Psoas muscle (tissue), 8 donors: ENCODE measurements at places on chromosomes 6 and 20. TPM values are rescaled to one million over a fixed set of nuclear protein-coding genes. Genes with fewer than 3 reads are reported as not detected.

The ENPP1 gene
- 1.2 TPM for polyA plus RNA-seq

The PSORS1C1 gene
- polyA plus RNA-seq, result not detected

The CD83 gene
- polyA plus RNA-seq, result 0.27 TPM

The NHSL1 gene
- polyA plus RNA-seq, result 0.34 TPM

The HDGFL1 gene
- not detected for polyA plus RNA-seq

The SLC4A11 gene
- polyA plus RNA-seq, result 0.10 TPM

The HLA-DRB5 gene
- 0.25 TPM for polyA plus RNA-seq

The C20orf202 gene
- 0.10 TPM for polyA plus RNA-seq

The SLC26A8 gene
- polyA plus RNA-seq, result not detected

The HSPA1L gene
- 0.86 TPM for polyA plus RNA-seq

The BHLHE23 gene
- polyA plus RNA-seq, result not detected

DNA sequence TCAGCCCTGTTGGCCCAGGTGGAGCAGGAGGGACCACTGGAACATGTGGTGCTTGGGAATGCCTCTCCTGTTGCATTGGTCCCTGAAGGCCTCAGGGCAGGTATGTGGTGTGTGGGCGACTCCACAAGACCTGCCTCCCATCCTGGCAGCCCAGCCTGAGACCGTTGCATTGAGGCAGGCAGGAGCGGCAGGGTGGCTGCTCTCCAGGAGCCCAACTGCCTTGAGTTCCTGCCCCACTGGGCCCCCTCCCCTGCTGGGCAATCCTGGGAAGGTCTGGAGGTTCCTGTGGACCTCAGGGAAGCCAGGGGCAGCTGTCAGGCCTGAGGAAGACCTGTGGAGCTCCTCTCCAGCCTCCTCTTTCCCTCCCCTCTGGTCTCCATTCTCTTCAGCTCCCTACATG is 19.8 kb downstream of the MAVS start:
- DNase-seq, result no peak

GRCh38 chr6:56380476-56380875 is 133.1 kb upstream of the COL21A1 start:
- DNase-seq, result no peak

- peak; percentile 94 for DNase-seq
Observed at GRCh38 chr20:34825530-34826362, at the start of gene NCOA6. TSS of gene NCOA6 (minus strand) at chr20:34825651. CDS start at chr20:34782355, 43,296 bp downstream.

DNA sequence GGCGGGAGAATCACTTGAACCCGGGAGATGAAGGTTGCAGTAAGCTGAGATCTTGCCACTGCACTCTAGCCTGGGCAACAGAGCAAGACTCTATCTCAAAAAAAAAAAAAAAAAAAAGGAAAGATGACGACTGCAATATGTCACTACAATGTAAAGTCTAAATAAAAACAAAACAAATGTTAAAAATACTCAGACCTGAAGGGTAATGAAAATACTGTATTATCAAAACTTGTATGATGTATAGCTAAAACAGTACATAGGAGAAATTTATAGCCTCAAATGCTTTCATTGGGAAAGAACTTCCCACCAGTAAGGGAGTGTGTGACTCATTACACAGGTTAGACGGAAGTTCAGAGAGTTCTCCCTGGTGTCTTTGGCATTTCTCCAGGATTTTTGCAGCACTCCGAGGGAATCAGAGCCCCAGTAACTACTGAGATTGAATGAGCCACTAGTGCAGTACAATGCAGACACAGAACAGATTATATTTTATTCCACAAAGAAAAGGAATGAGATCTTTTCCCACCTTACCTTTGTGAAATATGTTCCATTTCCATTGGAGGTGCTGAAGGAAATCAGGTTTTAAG is 12.5 kb upstream of the RALGAPB start:
- no peak for DNase-seq

DNA sequence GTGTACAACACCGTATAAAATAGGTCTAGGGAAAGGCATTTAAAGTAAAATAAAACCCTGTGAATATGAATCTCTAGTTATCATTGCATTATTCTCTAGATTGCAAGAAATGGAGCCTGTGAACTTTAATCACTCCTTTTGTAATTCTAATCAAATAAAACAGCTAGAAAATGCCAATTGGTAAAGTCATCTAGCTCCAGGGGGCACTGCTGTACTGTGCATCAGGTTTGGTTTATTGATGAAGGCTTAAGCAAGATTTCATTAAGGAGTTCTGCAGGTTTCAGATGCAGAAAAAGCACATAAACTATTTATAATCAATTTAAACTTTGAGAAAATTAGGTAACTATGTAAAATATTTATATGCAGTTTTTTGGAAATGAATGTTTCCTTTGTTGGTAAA is 645.0 kb downstream of the PHF3 start:
- DNase-seq, result no peak

- DNase-seq, result no peak
Observed at GRCh38 chr20:1207293-1207878, 4.1 kb downstream of the C20orf202 start.

- DNase-seq, result no peak
Observed at GRCh38 chr20:8413691-8414090, 281.6 kb downstream of the PLCB1 start.

DNA sequence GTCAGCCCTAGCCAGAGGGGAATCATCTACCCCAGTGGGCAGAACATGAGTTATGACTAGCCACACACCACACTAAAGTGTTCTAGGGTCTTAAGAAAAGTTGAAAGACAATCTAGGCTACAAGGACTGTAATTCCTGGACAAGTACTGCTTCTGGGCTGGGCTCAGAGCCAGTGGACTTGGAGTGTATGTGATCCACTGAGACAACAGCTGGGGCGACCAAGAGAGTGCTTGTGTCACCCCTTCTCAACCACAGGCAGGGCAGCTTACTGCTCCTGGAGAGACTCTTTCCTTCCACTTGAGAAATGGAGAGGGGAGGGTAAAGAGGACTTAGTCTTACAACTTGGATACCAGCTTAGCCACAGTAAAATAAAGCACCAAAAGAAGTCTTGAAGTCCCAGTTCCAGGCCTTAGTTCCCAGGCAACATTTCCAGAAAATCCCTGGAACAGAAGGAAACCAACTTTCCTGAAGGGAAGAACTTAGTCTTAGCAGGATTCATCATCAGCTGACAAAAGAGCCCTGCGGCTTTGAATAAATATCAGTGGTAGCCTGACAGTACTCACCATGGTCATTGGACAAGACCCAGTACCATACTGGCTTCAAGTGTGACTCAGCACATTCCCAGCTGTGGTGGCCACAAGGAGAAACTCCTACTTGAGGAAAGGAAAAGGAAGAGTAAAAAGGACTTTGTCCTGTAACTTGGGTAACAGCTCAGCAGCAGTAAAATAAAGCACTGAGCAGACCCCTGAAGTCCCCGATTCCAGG is 355.1 kb upstream of the ADGRB3 start:
- no peak for DNase-seq

GRCh38 chr20:61682996-61683681 is 382.5 kb downstream of the TAF4 start:
- no peak for DNase-seq

DNA sequence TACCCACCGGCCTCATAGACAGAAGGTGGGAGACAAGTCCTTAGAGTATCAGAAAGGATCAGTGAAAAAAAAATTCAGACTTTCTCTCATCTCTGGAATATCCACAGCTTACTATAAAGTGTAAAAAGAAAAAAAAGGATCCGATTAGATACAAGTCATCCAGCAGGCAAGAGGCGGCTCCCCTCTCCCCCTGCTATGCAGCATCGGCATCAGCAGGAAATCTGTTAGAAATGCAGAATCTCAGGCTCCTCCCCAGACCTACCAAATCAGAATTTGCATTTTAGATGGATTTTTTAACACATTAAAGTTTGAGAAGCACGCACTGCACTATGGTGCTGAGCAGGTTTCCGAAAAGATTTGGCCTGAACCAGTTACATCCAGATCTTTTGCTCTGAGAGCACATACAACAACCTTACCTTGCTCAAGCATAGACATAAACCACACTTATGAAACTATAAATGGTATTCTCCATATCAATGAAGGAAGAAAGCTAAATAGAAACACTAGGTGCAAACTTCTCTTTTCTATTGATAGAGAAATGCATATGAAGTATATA is 117.0 kb upstream of the POU3F2 start:
- DNase-seq, result no peak

DNA sequence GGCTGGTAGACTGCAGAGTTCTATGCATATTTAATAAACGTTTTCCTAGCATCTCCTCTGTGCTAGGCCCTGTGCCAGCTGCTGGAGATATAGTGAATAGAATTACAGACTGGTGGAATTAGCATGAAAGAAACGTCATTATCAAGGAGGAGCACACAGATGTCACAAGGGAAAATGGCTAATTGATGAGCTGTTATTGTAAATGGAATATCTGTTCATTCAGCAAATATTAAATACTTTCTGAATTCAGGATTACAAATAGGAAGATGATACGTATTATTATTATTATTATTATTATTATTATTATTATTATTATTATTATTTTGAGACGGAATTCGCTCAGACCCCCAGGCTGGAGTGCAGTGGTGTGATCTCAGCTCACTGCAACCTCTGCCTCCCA is 1.2 kb downstream of the AAR2 start:
- DNase-seq, result no peak

DNA sequence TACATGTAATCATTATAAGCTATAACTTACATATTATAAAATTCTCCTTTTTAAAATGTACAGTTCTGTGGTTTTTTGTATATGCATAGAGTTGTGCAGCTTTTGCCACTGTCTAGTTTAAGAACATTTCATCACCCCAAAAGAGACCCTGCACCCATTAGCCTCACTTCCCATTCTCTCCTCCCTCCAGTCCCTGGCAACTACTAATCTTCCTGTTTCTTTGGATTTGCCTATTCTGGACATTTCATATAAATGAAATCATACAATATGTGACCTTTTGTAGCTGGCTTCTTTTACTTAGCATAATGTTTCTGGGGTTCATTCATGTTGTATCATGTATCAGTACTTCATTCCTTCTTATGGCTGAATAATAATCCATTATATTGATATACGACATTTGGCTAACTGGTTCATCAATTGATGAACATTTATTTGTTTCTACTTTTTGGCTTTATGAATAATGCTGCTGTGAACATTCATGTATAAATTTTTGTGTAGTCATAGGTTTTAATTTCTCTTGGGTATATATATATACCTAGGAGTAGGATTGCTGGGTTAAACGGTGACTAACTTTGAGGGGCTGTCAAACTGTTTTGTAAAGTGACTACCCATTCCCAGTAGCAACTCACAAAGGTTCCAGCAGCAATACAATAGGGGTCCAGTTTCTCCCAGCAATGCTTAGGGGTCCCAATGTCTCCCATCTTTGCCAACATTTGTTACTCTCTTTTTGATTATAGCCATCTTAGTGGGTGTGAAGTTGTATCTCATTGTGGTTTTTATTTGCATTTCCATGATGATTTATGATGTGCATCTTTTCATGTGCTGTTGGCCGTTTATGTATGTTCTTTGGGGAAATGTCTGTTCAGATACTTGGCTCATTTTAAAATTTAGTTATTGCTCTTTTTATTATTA is 10.7 kb downstream of the PTPRA start:
- DNase-seq, result no peak

DNA sequence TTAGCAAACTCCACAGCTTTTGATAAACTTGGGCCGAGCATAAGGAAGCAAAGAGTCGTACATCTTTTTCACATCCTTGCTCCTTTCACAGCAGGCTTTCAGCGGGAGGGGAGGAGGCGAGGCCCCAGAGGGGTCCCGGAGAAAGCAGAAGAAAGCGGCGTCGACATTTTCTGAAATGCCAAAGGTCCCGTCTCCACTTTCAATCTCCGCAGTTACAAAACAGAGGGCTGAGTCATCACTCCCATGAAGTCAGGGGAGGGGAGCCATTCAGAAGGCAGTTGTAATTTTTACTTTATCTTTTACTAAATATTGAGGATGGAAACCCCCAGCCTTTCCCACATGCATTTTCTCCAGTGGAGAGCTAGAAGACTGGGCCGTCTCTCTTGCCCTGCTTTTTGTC is 174.2 kb upstream of the THBS2 start:
- DNase-seq, result no peak

DNA sequence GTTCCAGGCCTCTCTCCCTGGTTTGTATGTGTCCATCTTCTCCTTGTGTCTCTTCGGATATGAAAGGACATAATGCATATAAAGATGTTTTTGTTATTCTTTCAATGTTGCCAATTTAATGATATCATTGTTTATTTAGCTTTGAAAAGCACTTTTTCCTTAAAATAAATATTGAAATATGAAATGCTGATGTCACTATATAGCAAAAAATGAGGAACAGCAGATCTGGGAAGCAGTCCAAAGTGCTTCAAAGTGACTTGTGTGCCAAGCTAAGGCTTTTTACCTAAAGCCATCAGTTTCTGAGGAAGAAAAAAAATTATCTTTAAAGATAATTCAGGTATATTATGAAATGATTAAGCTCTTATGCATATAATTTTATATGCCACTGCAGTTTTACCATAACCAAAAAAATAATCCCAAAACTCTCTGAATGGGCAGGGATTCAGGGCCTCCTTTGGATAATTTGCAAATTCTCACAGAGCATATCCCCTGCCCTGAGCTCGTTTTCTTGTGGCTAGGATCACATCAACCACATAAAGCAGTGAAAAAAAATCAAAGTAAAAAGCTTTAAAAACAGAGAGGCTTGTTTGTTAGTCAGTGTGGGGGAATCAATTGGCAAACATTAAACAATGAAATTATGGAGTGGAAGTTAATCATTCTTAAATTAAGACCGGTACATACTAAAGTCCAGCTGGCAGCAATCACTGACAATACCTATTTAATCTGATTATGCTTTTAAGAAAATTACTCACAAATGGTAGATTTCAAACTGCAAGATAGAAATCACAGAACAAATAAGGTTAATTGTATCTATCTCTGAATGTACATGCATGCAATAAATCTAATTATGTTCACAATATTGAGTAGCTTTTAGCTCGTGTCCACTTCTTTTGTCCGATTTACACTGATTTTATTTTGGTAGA is 1027.9 kb upstream of the ADGRB3 start:
- no peak for DNase-seq

DNA sequence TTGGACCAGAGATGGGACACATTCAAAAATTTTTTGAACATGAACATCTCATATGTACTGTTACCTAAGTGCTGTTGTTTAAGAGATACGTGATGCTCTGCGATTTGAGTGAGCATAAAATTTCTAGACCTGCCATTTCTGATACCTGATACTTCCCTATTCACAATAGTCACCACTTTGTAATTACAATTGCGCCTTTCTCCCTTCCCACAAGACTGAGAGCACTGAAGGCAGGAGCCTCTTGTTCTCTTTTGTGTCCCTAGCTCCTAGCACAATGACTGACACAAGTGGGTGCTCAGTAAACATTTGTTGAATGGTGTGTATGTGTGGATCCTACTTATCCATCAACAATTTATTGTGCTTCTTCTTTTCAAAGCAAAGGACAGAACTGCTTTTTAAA is 92.8 kb upstream of the TMEM30A start:
- no peak for DNase-seq

GRCh38 chr20:36434383-36434782 is 106.9 kb upstream of the MYL9 start:
- no peak for DNase-seq
